Thyroid gland (tissue), 4 donors: ENCODE measurements at places on chromosomes 12 and 14. TPM values are rescaled to one million over a fixed set of nuclear protein-coding genes. Genes with fewer than 3 reads are reported as not detected.

DNA sequence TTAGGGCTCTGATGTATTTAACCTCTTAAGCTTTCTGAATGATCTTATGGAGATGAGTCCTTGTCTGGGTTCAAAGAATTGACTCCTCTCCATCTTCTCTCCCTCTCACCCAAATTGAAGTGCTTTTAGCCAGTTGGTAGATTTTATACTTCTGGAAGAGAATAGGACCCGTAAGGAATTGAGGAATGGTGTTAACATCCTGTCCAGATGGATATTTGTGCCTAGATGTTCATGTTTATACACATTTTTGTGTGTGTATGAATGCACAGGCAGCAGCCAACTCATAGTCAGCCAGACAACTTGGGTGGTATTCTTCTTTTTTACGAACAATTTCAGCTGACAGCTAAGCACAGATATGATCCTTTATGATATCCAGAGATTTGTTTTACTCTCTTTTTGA is 449.6 kb upstream of the RGS6 start:
- no peak for DNase-seq

- DNase-seq: no peak
These were observed 102.9 kb upstream of the CCDC196 start for GRCh38 chr14:66383257-66383656.

GRCh38 chr14:70188322-70188658 is 461 bp downstream of the SLC8A3 start:
- no peak for DNase-seq

DNA sequence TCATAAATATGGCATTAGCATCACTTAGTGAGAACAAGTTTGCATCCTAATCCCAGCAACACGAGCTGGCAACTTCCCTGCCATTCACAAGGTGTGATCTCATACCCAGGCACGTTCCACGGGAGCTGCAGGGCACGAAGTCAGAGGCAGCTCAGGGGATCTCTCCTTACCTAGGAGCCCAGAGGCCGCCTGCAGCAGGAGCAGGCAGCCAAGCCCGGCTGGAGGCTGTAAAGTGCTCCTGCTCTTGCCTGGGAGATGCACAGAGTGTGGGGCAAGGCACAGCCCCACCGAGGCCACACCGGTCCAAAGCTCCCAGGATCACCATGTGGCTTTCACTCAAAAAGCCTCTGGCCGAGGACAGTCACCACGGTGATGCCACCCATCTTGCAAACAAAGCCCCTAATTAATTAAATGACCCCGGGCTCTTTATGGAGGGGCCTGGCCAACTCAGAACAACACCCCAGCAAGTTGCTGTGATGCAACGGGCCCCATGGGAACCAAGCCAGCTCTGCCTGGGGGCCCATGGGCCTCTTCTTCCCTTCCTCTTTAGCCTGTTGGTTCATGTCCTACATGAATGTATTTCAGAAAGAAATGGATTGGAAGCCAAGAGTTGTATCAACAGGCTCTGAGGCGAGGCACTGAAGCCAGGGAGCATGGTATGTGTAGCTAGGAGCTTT is 26.5 kb downstream of the NUAK1 start:
- DNase-seq: no peak

DNA sequence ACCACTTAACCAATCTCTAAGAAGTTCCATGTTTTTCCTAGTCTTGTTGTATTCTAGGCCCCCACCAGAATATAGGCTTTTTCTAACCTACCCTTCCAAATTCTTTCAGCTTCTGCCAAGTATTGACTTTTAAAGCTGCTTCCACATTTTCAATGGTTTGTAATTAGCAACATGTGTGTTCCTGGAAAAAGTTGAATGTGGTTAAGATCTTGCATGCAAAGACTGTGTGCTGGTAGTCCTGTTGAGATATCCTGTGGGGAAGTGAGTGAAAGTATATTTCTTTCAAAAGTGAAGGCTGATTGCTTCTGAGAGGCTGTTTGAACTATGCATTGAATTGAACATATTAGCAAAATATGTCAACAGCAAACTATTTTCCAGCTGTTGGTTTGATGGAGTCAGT is 646 bp upstream of the OR6C4 start:
- no peak for DNase-seq

DNA sequence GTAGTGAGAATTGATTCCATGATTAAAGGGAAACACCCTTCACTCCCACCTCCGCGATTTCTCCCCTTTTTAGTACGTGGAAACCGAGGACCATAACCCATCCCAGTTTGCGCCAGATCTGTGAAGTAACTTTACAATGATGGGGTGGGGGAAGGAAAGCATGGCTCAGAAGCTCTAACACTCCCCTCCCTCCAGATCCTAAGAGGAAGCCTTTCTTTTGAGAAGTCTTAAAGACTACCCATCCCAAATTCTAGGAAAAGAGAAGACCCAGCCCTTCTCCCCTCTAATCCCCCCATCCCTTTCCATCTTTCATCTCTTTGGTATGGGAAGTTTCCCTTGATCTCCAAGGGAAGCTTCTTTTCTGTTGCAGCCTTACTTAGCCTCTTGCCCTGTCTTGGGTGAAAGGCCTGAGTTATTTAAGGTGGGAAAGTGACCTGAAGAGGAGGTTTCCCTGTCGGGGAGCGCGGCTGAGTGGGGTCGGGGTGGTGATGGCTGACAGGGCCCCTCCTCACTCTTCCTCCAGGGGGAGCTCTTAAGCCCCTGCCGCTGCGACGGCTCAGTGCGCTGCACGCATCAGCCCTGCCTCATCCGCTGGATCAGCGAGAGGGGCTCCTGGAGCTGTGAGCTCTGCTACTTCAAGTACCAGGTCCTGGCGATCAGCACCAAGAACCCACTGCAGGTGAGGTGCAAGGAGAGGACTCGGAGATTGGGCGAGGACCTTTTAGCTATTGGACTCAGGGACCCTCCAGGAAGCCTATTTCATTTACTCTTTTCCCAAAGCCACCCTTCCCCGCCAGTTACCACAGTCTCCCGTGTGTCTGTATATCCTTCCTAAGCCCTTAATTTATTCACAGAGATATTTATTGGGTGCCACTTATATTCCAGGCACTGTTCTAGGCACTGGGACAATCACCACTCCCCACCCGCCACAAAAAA is 1.8 kb downstream of the MARCHF9 start:
- peak; percentile 47 for DNase-seq

- peak; percentile 81 for DNase-seq
These were observed 1.6 kb downstream of the CTDSP2 start for GRCh38 chr12:57844709-57845477.

DNA sequence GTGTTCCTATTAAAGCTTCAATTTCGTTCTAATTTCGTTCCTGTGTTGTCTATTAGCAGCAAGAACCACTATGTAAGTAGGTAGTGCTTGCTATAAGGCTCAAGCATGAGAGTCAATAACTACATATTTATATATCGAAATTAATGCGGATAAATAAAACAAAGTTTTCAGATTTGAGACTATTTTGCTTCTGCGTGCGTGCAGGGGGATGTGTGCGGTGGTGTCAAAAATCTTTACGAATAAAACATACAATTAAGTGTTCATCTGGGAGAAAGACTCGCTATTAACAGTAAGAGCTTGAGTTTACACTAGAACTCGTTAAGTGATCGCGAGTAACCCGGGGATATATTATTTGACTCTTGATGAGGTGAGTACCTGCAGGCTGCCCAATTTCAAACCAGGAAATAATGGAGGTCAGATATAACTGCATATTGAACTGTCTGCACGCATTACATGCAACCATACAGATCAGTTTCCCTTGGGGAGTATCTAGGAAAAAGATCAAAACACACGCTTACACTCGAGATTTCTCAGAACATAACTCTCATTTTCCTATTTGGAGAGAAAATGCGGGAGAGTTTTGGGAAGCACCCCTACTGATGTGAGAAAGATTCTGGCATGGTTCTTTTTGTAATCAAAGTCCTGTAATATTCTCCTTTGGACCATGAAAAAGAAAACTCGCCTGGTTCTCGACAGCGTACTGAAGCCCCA is 813 bp downstream of the TWF1 start:
- DNase-seq: no peak

The GPR68 gene
- 0.42 TPM for total RNA-seq

The YEATS4 gene
- 13.8 TPM for total RNA-seq

The TAS2R19 gene
- 11.1 TPM for total RNA-seq

The SYNE3 gene
- total RNA-seq: 14.6 TPM

The DLST gene
- total RNA-seq: 82.7 TPM
